ENCODE measurements at places on chromosomes 2 and 18. TPM values are rescaled to one million over a fixed set of nuclear protein-coding genes. Genes with fewer than 3 reads are reported as not detected.
A peak's percentile ranks its signal among the peaks of the same experiment; 100 is the strongest.

DNA sequence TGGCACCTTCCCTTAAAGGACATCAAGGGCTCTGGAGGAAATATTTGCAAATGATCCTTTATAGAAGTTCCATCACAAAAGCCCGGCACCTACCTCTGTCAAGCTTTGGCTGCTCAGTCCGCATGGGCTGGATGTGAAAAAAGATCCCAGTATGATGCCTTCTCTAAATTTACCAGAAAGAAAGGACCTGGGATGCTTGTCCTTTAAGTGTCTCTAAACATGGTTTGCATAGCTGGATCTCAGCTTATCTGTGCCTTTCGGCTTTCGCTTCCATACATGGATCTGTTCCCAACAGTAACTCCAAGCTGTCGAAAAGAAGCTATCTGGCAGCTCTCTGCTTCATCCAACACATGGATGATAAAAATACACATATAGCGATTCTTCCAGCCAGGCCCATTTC is 60.4 kb upstream of the SLC8A1 start:
- no peaks in the 10 kb centered on the region for H3K36me3 ChIP-seq
- no peaks in the 10 kb centered on the region for H3K27me3 ChIP-seq
- DNase-seq, result no peak
- no peak overlapping the region for H3K27ac ChIP-seq
- H3K4me1 ChIP-seq, result 0 out of 2 replicates have a peak, but pooled peaks cover 4% of the 10 kb centered on the region

GRCh38 chr2:135245071-135245470 is 193.0 kb downstream of the RAB3GAP1 start:
- H3K4me3 ChIP-seq, result no peak overlapping the region
- H3K4me1 ChIP-seq, result peaks cover 14% of the 10 kb centered on the region
- peak overlapping the region; percentile 60 for H3K27ac ChIP-seq
- H3K27me3 ChIP-seq, result no peaks in the 10 kb centered on the region

Gene DRC1
- total RNA-seq, result 4.7 TPM

- H3K27ac ChIP-seq, result no peak overlapping the region
- H3K4me1 ChIP-seq, result no peaks in the 10 kb centered on the region
- H3K27me3 ChIP-seq, result no peaks in the 10 kb centered on the region
- DNase-seq, result no peak
- H3K4me3 ChIP-seq, result no peak overlapping the region
- H3K36me3 ChIP-seq, result no peaks in the 10 kb centered on the region
Observed at GRCh38 chr2:61961231-61961901, 55.9 kb downstream of the COMMD1 start.

GRCh38 chr2:19786408-19787058 is 115.2 kb downstream of the TTC32 start:
- peak; percentile 94 for DNase-seq
- peak overlapping the region; percentile 100 for H3K27ac ChIP-seq
- H3K4me1 ChIP-seq, result peaks cover 55% of the 10 kb centered on the region
- no peaks in the 10 kb centered on the region for H3K27me3 ChIP-seq
- H3K4me3 ChIP-seq, result 0 out of 2 replicates have a peak overlapping the region, but pooled peaks have one; percentile 2

GRCh38 chr2:45331410-45331786 is 279.7 kb downstream of the SRBD1 start:
- no peaks in the 10 kb centered on the region for H3K36me3 ChIP-seq
- no peaks in the 10 kb centered on the region for H3K27me3 ChIP-seq
- H3K27ac ChIP-seq, result no peak overlapping the region
- H3K4me1 ChIP-seq, result peaks cover 46% of the 10 kb centered on the region

Measured in PC-9 (cell line).